ENCODE measurements at places on chromosomes 2 and 18. TPM values are rescaled to one million over a fixed set of nuclear protein-coding genes. Genes with fewer than 3 reads are reported as not detected.

NPAS2 gene
- 2.6 TPM for total RNA-seq

DPYSL5 gene
- 201 TPM for total RNA-seq

NT5DC4 gene
- not detected for total RNA-seq

GKN1 gene
- total RNA-seq: not detected

NOSTRIN gene
- total RNA-seq: not detected

CD8B2 gene
- total RNA-seq: not detected

FAM237A gene
- not detected for total RNA-seq

EPAS1 gene
- 0.14 TPM for total RNA-seq

PLCL1 gene
- 0.32 TPM for total RNA-seq

MC2R gene
- total RNA-seq: not detected

DUSP2 gene
- 1.1 TPM for total RNA-seq

LRRC30 gene
- not detected for total RNA-seq

RTKN gene
- total RNA-seq: 62.0 TPM

NR4A2 gene
- total RNA-seq: 7.8 TPM

ALPP gene
- not detected for total RNA-seq

All from neural crest cell (in vitro differentiated cells).